ENCODE measurements at places on chromosomes 4 and X. TPM values are rescaled to one million over a fixed set of nuclear protein-coding genes. Genes with fewer than 3 reads are reported as not detected.

Gene PABPC1L2B
- not detected for total RNA-seq

Gene FAM3A
- total RNA-seq, result 49.0 TPM

Gene MAGEA2B
- total RNA-seq, result not detected

Gene PAK3
- 1.4 TPM for total RNA-seq

Gene NAT8L
- 0.36 TPM for total RNA-seq

Gene CDS1
- 0.49 TPM for total RNA-seq

Gene TNIP3
- total RNA-seq, result 0.49 TPM

Gene FMR1NB
- total RNA-seq, result not detected

Gene PCDH10
- 0.49 TPM for total RNA-seq

Gene TRIM2
- total RNA-seq, result 51.7 TPM

Gene STBD1
- 17.1 TPM for total RNA-seq

Gene ENPEP
- total RNA-seq, result 2.2 TPM

Gene DDIT4L
- 6.1 TPM for total RNA-seq

Gene BMX
- total RNA-seq, result 3.0 TPM

Gene BMP3
- total RNA-seq, result 63.1 TPM

Gene CASK
- 22.1 TPM for total RNA-seq

Gene FBXO8
- total RNA-seq, result 42.8 TPM

Gene GRXCR1
- not detected for total RNA-seq

Gene CHRDL1
- total RNA-seq, result 365 TPM

DNA sequence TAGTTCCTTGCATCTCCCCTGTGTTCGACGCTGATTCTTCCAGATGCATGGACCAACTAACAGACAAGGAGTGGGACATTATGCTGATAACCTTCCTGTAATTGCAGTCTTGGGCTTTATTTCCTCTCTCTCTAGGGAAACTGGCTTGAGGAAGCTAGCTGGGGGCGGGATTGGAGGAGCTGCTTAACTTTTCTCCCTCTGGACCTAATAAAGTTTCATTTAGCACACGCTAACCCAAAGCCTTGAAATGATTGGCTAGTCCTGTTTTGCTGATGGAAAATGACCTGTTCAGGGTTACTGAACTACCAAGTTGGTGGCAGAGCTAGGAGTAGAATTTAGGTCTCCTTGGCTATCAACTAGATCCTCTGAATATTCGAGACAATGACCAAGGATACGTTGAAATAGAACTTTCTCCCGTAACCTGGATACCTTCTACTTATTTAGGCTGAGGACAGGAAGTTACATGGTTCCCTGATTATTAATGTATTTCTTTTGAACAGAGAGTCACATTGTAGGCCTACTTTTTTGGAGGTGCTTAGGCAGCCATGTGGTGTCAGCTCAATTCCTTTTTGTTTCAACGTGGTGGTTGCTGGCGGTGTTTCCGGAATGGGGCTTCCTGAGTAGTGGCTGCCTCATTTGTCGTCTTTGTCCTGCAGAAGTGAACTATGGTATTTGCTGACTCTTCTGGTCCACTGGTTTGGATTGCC, 2.0 kb downstream of the PGK1 start:
- peak overlapping the region; percentile 97 for H3K27ac ChIP-seq
- DNase-seq, result no peak
- peaks cover 40% of the 10 kb centered on the region for H3K4me1 ChIP-seq
- H3K27me3 ChIP-seq, result no peaks in the 10 kb centered on the region
- H3K4me3 ChIP-seq, result no peak overlapping the region
- no peaks in the 10 kb centered on the region for H3K36me3 ChIP-seq

- H3K4me3 ChIP-seq, result no peak overlapping the region
- H3K27me3 ChIP-seq, result peaks cover 3% of the 10 kb centered on the region
- no peak overlapping the region for H3K27ac ChIP-seq
- no peaks in the 10 kb centered on the region for H3K36me3 ChIP-seq
- H3K4me1 ChIP-seq, result no peaks in the 10 kb centered on the region
Measured at GRCh38 chr4:48012824-48013223, 3.7 kb downstream of the CNGA1 start.

DNA sequence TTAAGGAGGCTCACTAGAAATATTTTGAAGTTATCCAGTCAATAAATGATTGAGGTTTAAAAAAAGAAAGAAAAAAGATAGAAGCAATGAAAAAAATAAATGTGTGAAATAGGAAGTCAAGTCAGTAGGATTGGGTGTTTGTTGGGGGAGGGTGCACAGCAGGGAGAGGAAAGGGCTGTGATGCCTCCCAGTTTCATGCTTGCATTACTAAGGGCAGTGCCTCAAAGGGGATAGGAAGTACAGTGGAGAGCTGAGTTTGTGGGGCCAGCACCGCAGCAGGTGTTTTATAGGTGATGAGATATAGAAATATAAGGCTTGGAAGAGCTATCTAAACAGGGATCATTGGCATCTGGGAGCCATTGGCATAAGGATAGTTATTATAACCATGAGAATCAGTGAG, 919.2 kb downstream of the STIM2 start:
- no peak overlapping the region for H3K4me3 ChIP-seq
- no peak for DNase-seq
- H3K27me3 ChIP-seq, result no peaks in the 10 kb centered on the region
- H3K27ac ChIP-seq, result no peak overlapping the region
- H3K4me1 ChIP-seq, result no peaks in the 10 kb centered on the region
- H3K36me3 ChIP-seq, result no peaks in the 10 kb centered on the region

GRCh38 chrX:16014171-16014570, 109.2 kb upstream of the GRPR start:
- no peak overlapping the region for H3K27ac ChIP-seq
- H3K36me3 ChIP-seq, result no peaks in the 10 kb centered on the region
- DNase-seq, result no peak
- no peaks in the 10 kb centered on the region for H3K27me3 ChIP-seq
- H3K4me1 ChIP-seq, result no peaks in the 10 kb centered on the region

DNA sequence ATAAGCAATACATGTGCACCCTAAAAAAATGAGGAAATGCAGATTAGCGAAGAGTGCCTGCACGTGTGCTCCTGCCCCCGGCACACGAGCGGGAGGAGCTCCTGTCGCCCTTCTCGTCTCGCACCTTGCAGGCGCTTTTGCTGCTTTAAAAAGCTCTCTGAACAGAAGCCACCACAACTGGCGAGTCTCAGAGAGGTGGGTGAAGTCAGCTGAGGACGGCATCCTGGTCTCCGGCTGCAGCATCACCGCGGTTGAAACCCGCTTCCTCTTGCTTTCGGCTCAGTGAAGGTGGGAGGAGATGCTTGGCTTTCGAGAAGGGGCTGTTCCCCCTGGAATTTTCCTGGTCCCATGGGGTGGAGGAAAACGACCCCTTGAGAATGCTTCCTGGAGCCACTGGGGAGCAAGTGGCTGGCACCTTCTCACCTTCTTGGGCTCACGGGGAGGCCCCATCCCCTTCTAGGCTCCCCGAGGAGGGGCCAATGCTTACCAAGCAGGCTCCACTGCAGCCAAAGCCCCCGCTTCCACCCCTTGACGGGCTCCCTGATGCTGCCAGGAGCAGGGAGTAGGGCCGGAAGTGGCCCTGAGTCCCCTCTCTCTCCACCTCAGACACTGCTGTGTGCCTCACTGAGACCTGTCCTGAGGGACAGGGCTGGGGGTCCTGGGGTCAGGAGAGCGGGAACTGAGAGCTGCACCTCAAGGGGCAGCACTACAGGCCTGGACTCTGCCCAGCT, 29.2 kb upstream of the MXD4 start:
- DNase-seq, result peak; percentile 52
- no peaks in the 10 kb centered on the region for H3K36me3 ChIP-seq
- no peaks in the 10 kb centered on the region for H3K4me1 ChIP-seq
- no peaks in the 10 kb centered on the region for H3K27me3 ChIP-seq

GRCh38 chr4:13097971-13098370, 386.2 kb downstream of the RAB28 start:
- H3K36me3 ChIP-seq, result no peaks in the 10 kb centered on the region
- DNase-seq, result no peak
- H3K4me1 ChIP-seq, result peaks cover 3% of the 10 kb centered on the region
- no peak overlapping the region for H3K27ac ChIP-seq
- H3K27me3 ChIP-seq, result no peaks in the 10 kb centered on the region

- no peaks in the 10 kb centered on the region for H3K27me3 ChIP-seq
- H3K27ac ChIP-seq, result peak overlapping the region; percentile 67
- H3K36me3 ChIP-seq, result no peaks in the 10 kb centered on the region
- H3K4me1 ChIP-seq, result no peaks in the 10 kb centered on the region
Measured at GRCh38 chrX:21946925-21947641, 6.6 kb downstream of the SMS start.

- H3K4me1 ChIP-seq, result no peaks in the 10 kb centered on the region
- DNase-seq, result no peak
- peak overlapping the region; percentile 43 for H3K27ac ChIP-seq
- no peak overlapping the region for H3K4me3 ChIP-seq
Measured at GRCh38 chr4:176981074-176981473, 188.4 kb upstream of the VEGFC start.

DNA sequence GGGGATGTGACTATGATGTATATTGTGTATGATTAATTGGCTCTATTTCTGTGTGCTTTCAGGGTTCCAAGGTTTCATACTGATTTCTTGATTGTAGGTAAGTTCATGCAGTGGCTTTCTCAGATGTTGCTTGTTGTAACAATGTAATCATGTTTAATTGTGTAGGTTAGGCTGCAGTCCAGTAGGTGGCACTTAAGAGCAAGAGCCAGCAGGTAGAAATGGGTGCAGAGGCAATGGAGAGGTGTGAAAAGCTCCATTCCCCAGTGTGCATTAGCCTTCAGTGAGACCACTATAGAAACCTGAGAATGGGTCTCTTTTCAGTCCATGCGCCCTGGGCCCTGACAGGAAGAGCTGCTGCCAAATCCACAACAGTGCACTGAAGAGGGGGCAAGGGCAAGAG, 28.2 kb downstream of the DCAF12L2 start:
- no peaks in the 10 kb centered on the region for H3K4me1 ChIP-seq
- no peaks in the 10 kb centered on the region for H3K27me3 ChIP-seq
- H3K4me3 ChIP-seq, result no peak overlapping the region

GRCh38 chrX:24380262-24381187, 20.1 kb downstream of the SUPT20HL1 start:
- no peaks in the 10 kb centered on the region for H3K36me3 ChIP-seq
- DNase-seq, result no peak
- no peaks in the 10 kb centered on the region for H3K4me1 ChIP-seq
- H3K27ac ChIP-seq, result peak overlapping the region; percentile 45
- no peaks in the 10 kb centered on the region for H3K27me3 ChIP-seq

GRCh38 chr4:15766821-15767220, 11.3 kb upstream of the CD38 start:
- H3K4me1 ChIP-seq, result no peaks in the 10 kb centered on the region
- no peak for DNase-seq
- H3K36me3 ChIP-seq, result no peaks in the 10 kb centered on the region
- H3K4me3 ChIP-seq, result no peak overlapping the region
- no peak overlapping the region for H3K27ac ChIP-seq

DNA sequence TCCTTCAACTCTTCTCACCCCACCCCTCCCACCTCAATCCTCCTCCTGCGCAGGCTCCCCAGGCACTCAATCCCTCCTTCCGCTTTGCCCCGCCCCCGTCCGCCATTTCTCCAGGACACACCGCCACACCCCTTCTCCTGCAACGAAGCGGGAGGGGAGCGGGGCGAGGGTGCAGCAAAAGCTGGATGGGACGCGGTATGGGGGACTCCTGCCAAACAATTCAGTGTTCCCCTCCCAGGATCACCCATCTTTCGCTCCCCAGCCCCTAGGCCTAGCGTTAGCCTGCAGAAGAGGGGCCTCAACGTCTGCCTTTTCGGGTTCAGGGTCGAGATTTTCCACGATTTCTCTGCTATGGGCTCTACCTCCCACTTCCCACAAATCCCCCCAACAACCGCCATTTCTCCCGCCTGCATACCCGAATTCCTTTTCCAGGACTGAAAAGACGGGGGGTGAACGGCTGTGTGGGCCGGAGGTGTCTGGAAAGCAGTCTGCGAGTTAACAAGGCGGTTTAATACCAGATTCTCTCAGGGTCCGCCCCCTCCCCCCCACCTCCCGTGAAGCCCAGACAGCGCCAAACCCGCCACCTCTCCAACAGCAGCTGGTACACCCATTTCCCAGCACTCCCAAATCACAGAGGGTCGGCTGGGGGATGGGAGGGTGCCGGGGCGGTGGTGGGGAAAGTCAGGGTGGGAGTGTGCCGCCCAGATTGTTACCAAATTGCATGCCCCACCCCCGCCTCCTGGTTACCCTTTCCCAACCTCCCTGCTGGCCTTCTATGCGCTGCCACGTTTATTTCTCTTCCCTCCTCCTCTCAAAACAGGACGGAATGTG, 774 bp downstream of the ARMCX2 start:
- peak overlapping the region; percentile 62 for H3K4me3 ChIP-seq
- H3K36me3 ChIP-seq, result no peaks in the 10 kb centered on the region
- H3K27ac ChIP-seq, result peak overlapping the region; percentile 83
- H3K4me1 ChIP-seq, result no peaks in the 10 kb centered on the region
- peak; percentile 88 for DNase-seq
- H3K27me3 ChIP-seq, result no peaks in the 10 kb centered on the region

DNA sequence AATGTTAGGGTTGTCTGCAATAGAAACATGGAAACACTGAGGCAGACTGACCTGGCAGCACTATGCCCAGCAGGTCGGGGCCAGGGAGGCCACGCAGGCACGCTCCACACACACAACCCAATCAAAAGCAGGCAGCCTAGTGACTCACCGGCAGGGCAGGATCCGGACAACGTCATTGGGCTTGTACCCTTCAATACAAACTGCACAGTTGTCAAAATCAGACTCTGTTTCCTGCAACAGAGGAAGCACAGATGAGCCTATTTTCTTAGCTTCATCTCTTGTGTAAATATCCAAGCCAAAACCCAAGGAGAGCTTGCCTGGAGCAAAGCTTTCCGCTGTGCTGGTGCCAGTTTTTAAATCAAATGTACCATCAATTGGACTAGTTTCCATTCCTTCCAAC, 185.8 kb downstream of the RNF150 start:
- H3K36me3 ChIP-seq, result no peaks in the 10 kb centered on the region
- H3K4me3 ChIP-seq, result no peak overlapping the region
- peak overlapping the region; percentile 76 for H3K27ac ChIP-seq
- no peaks in the 10 kb centered on the region for H3K27me3 ChIP-seq

GRCh38 chr4:38831653-38832052, 25.0 kb downstream of the TLR6 start:
- no peaks in the 10 kb centered on the region for H3K36me3 ChIP-seq
- no peaks in the 10 kb centered on the region for H3K27me3 ChIP-seq
- no peak overlapping the region for H3K4me3 ChIP-seq
- no peak overlapping the region for H3K27ac ChIP-seq

- no peaks in the 10 kb centered on the region for H3K4me1 ChIP-seq
- no peaks in the 10 kb centered on the region for H3K27me3 ChIP-seq
- H3K36me3 ChIP-seq, result no peaks in the 10 kb centered on the region
Measured at GRCh38 chrX:134236626-134237614, at the start of gene CCDC160. Gene CCDC160, plus strand, starts transcription at chrX:134237182. Its CDS starts 7,619 bp downstream, at chrX:134244801.

GRCh38 chr4:68216501-68216900, 29.0 kb downstream of the TMPRSS11B start:
- H3K4me1 ChIP-seq, result no peaks in the 10 kb centered on the region
- H3K27ac ChIP-seq, result no peak overlapping the region
- no peaks in the 10 kb centered on the region for H3K36me3 ChIP-seq
- H3K27me3 ChIP-seq, result no peaks in the 10 kb centered on the region

GRCh38 chr4:148238811-148239493, 203.3 kb downstream of the NR3C2 start:
- no peaks in the 10 kb centered on the region for H3K36me3 ChIP-seq
- no peak overlapping the region for H3K4me3 ChIP-seq
- no peak for DNase-seq
- H3K27me3 ChIP-seq, result no peaks in the 10 kb centered on the region
